ENCODE measurements at places on chromosomes 2 and 18.

DNA sequence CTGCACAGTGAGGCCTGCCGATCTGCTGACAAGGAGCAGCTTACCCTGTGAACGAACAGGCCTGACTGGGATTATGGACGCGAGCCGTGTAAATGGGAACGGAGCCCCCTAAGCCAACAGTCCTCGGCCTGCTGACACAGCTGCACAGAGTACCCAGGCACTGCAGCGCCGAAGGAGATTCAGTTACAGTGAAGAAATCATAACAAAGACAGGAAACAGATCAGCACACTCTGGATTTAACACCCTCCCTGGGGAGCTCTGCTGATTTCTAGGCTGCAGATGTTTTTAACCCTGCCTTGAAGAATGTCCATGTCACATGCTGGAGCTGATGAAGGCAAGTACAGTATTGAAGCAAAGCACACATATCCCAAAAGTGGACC lies 43.4 kb downstream of the COLEC12 start:
- DNase-seq = no peak

- DNase-seq = no peak
These were observed 10.1 kb upstream of the IFIH1 start for GRCh38 chr2:162328424-162329157.

DNA sequence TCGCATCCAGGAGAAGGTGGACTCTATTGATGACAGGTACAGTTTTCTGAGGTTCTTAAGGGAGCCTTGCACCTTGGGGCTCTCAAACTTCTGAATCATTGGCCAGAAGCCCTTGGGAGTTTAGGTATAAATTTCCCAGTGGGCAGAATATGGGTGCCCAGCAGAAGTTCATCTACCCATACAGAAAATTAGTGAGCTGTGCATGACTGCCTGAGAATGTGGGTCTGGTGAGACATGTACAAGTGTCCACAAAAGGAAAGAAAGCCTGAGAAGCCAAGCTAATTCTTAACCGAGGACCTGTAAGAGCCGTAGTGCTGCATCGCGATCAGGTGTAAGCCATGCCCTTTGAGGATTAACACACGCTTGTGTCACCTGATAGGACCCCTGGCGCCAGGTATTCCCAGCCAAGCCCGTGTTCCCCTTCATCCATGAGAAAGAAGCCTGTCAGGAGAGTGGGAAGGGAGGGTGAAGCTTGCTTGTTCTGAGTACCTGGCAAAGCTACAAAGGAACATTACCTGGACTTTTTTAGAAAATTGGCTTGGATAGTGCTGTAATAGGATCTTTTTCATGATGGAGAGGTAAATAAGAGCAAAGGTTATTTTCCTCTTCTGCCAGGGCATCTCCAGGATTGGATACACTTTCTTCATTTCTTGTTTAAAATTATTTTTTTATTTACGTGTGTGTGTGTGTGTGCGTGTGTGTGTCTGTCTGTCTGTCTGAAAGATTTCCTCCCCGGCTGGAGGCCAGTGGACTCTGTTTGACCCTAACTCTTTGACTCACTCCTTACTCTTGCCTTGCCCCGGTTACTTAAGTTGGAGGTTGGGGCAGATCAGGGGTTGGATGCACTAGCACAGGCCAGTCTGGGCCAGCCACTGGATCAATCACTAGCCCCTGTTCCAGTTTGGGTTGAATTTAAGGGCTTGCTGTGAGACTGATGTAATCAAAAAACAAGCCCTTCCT lies 90.4 kb upstream of the EML6 start:
- DNase-seq = no peak

DNA sequence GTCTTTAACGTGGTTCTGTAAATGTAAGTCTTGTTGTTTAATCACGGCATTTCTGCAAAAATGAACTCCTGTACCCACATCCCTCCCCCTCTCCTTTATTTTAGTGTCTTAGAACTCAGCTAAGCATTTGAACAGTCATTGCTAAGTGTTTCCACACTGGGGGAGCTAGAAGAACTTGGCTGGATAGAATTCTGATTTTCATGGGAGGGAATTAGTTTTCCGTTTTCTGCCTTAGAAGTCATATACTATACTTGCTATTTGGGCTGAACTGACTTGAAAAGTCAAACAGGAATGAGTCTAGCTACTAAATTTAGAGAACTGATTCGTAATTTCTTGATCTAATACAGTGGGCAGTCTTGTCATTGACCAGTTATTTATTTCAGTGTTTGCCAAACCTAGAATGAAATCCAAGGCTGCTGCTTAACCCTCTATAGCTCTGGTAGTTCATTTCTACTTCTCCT lies 61.1 kb downstream of the FMNL2 start:
- DNase-seq = no peak

DNA sequence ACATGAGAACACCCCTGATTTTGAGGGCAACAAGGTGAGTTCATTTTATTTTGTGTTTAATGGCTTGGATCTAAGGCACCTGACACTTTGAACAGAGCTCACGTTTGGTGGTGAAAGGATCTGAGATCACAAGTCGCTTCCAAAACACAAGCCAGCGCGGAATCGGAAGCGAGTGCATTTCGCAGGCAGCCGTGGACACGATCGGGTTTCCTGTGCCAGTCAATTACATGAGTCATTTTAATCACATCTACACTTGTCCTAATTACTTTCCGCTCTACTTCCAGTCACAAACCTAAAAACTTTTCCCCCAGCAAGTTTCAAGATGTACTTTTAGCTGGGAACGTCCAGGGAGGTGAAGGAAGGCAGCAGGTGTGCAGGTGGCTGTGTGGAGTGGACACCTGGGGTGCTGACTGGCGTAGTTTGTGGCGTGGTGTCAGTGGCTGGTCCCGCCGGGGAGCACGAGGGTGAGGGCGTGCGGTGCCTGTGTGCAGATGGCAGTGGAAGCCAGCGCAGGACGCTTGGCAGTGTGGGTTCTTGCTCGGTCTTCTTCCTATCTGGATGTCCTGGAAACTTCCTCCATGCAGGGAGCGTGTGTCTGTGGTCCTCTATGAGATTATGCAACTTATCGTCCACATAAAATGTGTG lies 75.6 kb downstream of the DCDC2C start:
- no peak for DNase-seq

DNA sequence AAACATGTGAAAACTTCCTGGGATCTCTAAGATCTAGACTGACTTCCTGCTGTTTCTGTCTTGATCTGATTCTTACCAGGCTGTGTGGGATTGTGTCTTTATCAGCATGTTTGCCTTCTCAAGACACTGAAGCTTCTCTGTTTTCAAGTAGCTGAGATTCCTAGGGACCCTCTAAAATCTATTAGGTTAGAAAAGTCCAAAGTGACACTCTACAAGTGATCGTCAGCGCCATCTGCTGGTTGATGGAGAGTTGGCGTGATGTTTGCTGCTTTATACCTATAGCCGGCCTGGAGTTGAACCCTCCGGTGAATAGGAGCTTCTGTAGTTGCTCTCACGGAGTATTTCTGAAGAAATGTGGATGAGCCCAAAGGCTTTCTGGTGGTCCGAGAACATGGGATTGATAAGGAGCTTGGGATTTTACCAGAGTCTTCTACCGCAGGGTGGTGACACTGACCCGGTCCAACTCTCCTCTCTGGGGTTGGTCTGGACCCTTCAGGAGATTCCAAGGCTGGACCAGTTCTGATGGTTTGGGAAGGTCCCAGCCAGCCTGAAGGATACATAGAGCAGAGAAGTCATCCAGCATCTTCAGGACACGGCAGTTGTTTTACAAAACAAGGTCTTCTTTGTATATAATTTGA lies 96.0 kb upstream of the TTC39C start:
- peak; percentile 63 for DNase-seq
